ENCODE measurements at places on chromosomes 12 and 14. TPM values are rescaled to one million over a fixed set of nuclear protein-coding genes. Genes with fewer than 3 reads are reported as not detected.

- no peak overlapping the region for H3K4me3 ChIP-seq
- H3K27me3 ChIP-seq: no peaks in the 10 kb centered on the region
- peaks cover 2% of the 10 kb centered on the region for H3K4me1 ChIP-seq
- no peak for DNase-seq
- no peaks in the 10 kb centered on the region for H3K36me3 ChIP-seq
Observed at GRCh38 chr14:100774164-100774537, 47.5 kb downstream of the DLK1 start.

GRCh38 chr14:96989306-96989705 lies 192.1 kb downstream of the VRK1 start:
- no peaks in the 10 kb centered on the region for H3K27me3 ChIP-seq
- H3K27ac ChIP-seq: no peak overlapping the region
- no peaks in the 10 kb centered on the region for H3K4me1 ChIP-seq
- no peaks in the 10 kb centered on the region for H3K36me3 ChIP-seq
- DNase-seq: no peak
- no peak overlapping the region for H3K4me3 ChIP-seq

The GLI1 gene
- 2.9 TPM for total RNA-seq

- H3K27me3 ChIP-seq: no peaks in the 10 kb centered on the region
- H3K4me1 ChIP-seq: no peaks in the 10 kb centered on the region
- no peak overlapping the region for H3K4me3 ChIP-seq
- H3K36me3 ChIP-seq: no peaks in the 10 kb centered on the region
Observed at GRCh38 chr12:44846826-44847225, 29.3 kb downstream of the NELL2 start.

- no peak for DNase-seq
- no peak overlapping the region for H3K4me3 ChIP-seq
- H3K4me1 ChIP-seq: no peaks in the 10 kb centered on the region
- no peaks in the 10 kb centered on the region for H3K27me3 ChIP-seq
- no peak overlapping the region for H3K27ac ChIP-seq
Observed at GRCh38 chr12:92457458-92458180, 245.2 kb upstream of the PLEKHG7 start.

GRCh38 chr12:9345171-9345570 lies 137.0 kb upstream of the PZP start:
- H3K4me1 ChIP-seq: peaks cover 1% of the 10 kb centered on the region
- H3K36me3 ChIP-seq: no peaks in the 10 kb centered on the region
- H3K4me3 ChIP-seq: no peak overlapping the region
- DNase-seq: no peak
- no peak overlapping the region for H3K27ac ChIP-seq

The YY1 gene
- total RNA-seq: 37.0 TPM

GRCh38 chr12:120468325-120468820 lies 1.2 kb downstream of the SRSF9 start:
- H3K4me3 ChIP-seq: peak overlapping the region; percentile 79
- H3K4me1 ChIP-seq: peaks cover 9% of the 10 kb centered on the region
- peak overlapping the region; percentile 87 for H3K27ac ChIP-seq
- peak; percentile 35 for DNase-seq
- H3K36me3 ChIP-seq: no peaks in the 10 kb centered on the region

- H3K4me3 ChIP-seq: no peak within 1 kb of the TSS
- no peaks in the 10 kb centered on the region for H3K36me3 ChIP-seq
- H3K27ac ChIP-seq: no peak within 1 kb of the TSS
- peaks cover 2% of the 10 kb centered on the region for H3K4me1 ChIP-seq
- no peak for DNase-seq
Observed at GRCh38 chr12:66678338-66679275, at the start of gene GRIP1. GRIP1 (minus strand) TSS chr12:66679076; CDS start chr12:66678904, 172 bp downstream.

Measured in ovary (tissue), 10 donors.